ENCODE measurements at places on chromosomes 6 and 20. TPM values are rescaled to one million over a fixed set of nuclear protein-coding genes. Genes with fewer than 3 reads are reported as not detected.
A peak's percentile ranks its signal among the peaks of the same experiment; 100 is the strongest.

DNA sequence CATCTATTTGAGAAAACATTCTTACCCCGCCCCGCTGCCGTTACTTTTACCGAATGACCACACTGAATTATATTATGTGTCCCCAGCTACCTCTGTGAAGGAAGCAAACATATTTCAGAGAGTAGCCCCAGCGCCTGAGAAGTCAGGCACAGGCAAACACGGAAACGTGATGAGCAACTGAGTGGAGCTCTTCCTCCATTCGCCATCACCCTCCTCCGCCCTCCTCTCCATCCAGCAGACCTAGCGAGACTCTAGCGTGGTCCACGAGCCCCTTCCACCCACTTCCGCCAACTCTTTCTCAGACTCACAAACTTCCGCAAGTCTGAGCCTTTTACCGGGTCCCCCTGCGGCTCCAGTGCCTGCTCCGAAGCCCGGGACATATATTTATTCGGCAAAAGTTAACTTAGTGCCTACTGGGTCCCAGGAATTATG, 582 bp downstream of the SNRPB start:
- no peak for DNase-seq

- no peak for DNase-seq
These were observed 314.0 kb downstream of the BMP7 start for GRCh38 chr20:56952258-56953047.

GRCh38 chr6:69542494-69542893, 254.3 kb downstream of the LMBRD1 start:
- DNase-seq, result no peak

DNA sequence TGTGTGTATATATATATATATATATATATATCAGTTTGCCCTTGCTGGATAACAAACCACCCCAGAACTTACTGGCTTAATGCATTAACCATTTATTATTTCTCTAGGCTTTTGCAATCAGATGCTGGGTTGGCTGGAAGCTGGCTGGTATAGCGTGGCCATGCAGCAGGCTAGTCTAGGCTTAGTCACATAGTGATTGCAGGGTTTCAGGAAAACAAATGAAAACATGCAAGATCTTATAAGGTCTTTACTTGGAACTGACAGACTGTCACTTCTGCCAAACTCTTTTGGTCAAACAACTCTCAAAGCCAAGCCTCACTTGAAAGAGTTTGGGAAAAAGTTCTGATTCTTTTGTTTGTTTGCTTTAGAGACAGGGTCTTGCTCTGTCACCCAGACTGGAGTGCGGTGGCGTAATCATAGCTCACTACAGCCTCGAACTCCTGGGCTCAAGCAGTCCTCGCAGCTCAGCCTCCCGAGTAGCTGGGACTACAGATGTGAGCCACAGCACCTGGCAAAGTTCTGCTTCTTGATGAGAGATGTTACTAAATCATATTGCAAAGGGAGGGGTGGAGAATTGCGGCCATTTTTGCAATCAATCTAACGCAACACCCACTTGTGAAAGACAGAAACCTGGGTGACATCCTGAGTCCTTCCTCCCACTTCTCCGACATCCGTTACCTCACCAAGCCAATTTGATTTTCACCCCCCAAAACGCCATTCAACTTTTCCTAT, 74.6 kb upstream of the RNF24 start:
- DNase-seq, result no peak

DNA sequence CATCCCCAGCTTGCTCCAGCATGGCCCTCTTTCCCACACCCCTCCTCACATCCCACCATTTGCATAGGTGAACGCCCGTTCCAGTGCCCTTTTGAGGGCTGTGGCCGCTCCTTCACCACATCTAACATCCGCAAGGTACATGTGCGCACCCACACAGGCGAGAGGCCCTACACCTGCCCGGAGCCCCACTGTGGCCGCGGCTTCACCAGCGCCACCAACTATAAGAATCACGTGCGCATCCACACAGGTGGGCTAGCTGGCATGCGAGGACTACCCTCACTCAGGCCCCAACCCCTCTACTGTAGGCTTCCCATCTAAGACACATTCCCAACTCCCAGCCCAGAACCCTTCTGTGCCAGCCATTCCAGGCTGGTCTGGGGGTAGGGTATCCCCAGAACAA, 6.1 kb upstream of the DEF6 start:
- no peak for DNase-seq

DNA sequence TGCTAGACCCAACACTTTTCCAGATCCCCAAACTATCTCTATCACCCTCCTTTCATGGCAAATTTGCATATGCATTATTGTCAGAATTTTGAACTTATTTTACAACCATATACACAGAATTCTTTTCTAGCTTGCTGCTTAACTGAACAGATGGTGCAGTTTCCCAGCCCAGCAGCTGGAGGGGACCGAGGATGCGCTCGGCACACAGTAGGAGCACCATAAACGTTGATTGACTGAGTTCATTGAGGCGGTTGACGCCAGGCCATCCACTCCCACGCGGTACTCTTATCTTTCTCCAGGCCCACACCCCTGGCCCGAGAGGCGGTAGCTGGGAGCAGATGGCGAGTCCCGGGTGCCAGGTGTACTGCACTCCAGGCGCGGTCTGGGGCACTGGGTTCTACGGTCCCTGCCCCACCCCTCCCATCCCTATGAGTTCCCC, 6.8 kb upstream of the SOX4 start:
- DNase-seq, result no peak

- no peak for DNase-seq
These were observed 43.3 kb downstream of the GTF2H5 start for GRCh38 chr6:158211273-158212055.

GRCh38 chr6:3884007-3884745, 35.0 kb downstream of the FAM50B start:
- peak; percentile 20 for DNase-seq

- DNase-seq, result no peak
These were observed 312.3 kb downstream of the ESR1 start for GRCh38 chr6:152119831-152120230.

The NUDT3 gene
- 15.0 TPM for polyA plus RNA-seq

The PTPRK gene
- polyA plus RNA-seq, result 92.1 TPM

The TREML2 gene
- polyA plus RNA-seq, result 0.18 TPM

The ABT1 gene
- 16.5 TPM for polyA plus RNA-seq

The AVP gene
- polyA plus RNA-seq, result not detected

The FAM162B gene
- 106 TPM for polyA plus RNA-seq
